T1000 (cell line): ENCODE measurements at places on chromosomes 12 and 14.

DNA sequence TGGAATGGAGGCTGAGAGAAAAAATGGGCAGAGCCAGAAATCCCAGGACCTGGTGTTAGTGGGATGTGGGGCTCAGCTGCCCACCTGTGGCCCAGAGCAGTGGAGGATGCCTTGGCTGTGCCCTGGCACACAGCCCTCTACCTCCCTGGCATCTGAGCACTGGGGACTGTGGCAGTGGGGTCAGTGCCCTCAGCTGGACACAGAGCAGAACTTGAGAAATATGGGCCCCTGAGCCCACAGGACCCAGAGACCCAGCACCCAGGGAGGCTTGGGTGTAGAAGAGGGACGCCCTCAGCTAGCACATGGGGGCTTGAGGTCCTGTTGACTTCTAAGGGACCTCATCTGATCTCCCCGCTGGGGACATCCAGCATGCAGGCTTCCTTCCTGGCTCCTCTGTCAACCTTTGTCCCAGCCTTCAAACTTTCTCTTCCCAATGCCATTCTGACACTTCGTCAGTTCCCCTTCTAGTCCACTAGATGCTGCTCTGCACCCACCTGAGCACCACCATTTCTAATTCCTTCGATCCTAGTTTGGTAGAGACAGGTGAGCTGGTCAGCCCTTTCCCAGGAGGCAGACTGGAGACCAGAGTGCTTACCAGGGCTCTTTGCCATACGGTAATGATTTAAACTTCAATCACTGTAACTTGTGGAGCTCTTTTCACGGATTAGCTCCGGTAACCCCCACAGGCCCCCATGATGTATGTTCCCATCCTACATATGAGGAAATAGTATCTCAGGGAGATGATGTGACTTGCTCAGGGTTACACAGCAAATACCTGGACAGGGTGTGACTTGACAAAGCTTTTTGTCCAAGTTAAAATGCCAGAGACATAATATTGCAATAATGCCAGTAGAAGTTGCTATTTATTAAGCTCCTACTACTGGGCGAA is 143.7 kb downstream of the ASCL4 start:
- no peak for DNase-seq

DNA sequence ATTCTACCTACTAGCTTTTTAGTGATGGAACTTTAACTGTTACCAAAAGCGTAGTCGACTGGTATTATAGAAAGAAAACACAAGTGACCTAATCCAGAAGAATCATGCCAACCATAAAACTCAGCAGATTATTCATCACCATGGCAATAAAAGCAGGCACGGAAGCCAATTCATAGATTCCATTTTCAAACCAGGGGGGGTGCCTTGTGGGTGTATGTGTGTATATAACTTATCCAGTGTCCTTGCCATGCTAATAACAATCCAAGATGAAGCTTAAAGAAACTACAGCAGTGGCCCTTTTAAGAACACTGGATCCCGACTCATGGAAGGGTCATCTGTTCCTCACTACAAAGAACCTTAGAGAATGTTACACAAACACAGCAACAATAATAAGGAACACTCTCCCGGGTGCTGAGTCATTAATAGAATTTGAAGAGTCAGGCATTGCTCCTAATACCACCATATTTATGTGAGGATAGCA is 61.0 kb downstream of the EPS8 start:
- DNase-seq = peak; percentile 79

DNA sequence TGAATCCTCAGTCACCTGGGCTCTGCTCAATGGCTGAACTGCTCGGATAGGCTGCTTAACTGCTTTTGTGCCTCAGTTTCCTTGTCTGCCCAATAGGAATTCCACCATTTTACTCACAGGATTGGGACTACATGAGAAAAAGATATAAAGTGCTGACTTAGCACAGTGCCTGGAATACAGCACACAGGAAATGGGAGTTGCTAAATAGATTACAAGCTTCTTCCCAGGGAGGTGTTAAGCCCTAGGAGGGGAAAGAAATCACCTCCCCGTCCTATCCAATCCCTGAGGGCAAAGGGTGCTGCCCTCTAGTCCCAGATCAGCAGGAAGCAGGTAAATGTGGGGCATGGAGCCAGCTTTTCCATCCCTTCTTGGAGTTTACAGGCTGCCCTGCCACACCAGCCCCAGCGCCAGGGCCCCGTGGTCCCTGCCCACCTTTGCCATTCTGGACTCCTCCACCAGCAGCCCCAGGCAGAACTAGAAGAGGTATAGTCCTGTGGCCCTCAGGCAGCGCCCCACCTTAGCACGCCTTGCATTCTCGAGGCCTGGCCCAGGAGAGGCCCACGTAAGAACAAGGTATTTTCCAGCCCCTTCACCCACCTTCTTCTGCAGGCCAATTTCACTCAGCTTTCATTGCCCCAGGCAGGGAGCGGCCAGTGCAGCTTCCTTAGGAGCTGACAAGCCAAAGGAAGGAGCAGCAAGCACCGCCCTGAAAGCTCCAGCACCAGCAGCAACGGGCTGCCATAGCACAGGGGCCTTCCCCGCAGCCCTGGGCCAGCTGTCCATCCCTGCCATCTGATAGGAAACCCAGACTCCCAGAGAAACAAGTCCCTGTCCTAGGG is 28.8 kb upstream of the RPLP0 start:
- no peak for DNase-seq

GRCh38 chr12:11517080-11517479 is 121.7 kb upstream of the PRB2 start:
- no peak for DNase-seq

GRCh38 chr12:83710851-83711250 is 1024.1 kb downstream of the TMTC2 start:
- no peak for DNase-seq

DNA sequence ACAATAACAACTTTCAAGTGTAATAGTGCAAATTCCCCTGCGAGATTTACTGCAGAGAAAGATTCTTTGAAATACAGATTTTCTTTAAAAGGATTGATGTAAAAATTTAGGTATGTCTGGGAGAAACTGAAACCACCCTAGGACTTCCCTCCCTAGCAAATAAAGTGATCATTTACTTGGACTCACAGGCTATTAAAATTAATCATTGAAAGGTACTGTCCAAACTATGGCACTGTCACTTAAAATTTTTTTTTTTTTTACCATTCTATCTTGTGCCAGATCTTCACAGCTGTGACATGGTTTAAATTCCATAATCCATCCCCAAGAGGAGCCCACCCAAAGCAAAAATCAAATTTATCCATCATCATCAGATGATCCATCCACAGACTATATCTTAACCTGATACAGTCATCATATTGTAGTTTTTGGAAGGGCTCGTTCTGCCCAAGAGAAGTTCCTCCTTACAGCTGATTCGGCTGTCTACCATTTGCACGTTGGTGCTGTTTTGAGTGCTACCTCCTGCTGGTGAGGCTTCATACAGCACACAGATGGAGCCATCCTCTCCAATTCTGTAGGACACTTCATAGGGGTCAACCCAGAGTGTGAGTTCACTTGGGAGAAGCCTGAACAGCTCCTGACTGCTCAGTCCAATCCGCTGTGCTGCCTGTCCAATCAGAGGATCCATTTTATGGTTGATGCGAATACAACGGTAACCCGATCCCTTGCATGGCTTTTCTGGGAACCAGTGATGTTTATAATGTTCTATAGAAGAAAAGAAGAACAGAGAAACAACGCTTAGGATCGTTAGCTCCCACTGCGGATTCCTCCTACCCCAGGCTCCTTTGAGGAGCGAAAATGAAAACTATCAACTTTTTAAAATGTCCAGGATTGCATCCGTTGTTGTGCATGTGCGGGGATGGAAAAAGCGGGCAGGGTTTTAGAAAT is 1.7 kb downstream of the BTG1 start:
- DNase-seq = peak; percentile 94

GRCh38 chr14:97029800-97030199 is 232.6 kb downstream of the VRK1 start:
- no peak for DNase-seq

DNA sequence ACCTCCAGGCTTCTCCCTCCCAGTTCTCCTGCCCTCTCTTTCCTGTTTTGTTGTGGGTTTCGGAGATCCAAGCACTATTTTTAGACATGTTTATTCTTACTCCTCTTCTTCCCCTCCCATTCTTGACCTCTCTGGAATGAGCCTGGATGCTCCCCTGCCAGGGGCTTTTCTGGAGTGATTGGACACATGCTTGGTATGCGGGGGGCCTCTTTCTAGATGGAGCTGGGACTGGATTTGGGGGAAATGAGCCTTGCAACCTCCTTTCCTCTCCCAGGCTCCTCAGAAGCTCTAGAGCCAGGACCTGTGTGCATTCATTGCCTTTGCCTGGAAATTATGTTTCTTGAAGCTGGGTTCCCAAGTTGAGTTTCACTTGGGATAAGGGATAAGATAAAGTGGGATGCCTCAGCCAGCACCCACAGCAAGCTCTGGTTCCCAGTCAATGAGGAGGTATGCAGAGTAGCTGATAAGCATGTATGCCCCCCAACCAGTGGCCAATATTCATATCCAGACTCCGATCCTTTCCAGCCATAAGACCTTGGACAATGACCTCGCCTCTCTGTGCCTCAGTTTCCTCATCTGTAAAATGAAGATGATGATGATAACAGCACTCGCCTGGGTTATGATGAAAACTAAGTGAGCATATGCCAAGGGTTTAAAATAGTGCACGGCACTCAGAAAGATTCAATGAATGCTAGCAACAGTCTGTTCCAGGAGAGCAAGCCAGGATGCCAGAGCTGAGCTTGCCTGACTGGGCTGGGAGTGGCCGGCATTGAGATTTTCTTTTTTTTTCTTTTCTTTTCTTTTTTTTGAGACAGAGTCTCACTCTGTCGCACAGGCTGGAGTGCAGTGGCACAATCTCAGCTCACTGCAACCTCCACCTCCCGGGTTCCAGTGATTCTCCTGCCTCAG is 97.8 kb downstream of the SCARB1 start:
- no peak for DNase-seq

DNA sequence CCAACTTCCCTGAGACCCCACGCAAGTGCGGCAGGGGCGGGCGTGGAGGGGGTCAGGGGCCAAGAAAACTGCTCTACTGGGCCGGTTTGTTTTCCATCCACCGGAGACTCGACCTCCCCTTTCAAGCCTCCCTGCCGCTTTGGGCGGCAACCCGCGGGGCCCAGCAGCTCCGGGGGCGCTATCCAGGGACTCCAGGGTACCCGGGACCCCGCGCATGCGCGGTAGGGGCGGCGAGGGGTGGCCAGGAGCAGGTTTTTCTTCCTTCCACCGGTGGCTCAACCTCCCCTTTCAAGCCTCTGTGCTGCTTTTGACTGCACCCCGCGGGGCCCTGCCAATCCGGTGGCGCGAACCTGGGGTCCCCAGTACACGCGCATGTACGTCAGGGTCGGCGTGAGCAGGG is 323.5 kb downstream of the ALG10 start:
- DNase-seq = no peak

DNA sequence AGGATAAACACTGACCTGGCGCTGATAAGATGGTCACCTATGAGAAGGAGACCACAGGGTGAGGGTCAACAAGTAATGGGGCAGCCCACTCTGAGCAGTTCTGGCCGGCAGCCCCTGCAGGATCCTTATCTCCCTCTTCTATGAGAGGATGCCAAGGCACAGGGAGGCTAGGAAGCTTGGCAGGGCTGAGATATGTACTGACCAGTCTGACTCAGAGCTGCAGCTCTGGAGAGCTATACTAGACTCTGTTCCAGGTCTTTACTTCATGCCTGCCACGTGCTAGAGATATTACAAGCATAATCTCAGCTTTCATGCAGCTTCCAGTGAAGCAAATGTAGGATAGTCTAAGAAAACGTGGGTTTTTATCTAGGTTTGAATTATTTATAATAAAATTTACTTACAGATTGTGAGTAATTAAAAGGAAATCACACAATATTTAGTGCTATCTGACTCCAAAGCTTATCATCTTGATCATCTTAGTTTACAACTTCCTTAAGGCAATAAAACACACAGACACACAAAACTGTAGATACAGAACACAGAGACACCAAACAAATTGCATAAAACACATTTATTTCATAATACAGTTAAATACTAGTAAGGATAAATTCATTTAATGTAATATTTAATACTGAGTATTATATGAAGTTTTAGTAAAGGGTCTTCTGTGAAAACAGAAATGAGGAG is 32.3 kb downstream of the GIT2 start:
- no peak for DNase-seq

- no peak for DNase-seq
Observed at GRCh38 chr14:64623554-64624165, 73.9 kb downstream of the PPP1R36 start.

DNA sequence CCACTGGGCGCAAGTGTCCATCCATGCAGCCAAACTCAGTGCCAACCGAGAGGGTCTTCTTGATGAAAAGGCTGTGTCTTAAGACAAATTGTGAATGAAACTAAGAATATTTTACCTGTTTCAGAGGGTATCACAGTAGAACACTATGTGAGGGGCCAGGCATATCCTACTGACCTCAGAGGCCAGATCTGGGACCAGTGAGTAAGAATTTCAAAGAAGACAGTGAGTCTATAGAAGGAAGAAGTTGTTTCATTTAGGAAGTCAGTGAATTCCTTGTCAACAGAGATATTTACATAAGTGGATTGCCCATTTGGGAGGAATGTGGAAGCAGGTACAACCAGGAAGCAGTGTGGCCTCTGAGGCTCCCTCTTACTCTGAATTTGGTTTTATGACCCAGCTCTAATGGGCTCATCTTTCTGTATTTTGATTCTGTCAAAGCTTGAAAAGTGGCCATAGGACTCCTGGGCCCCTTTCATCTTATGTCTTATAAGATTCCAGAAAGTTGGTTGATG is 137.4 kb downstream of the ZNF664 start:
- no peak for DNase-seq

GRCh38 chr12:104958001-104958804 is at the start of gene SLC41A2:
TSS of gene SLC41A2 (minus strand) at chr12:104958290. CDS start at chr12:104928527, 29,763 bp downstream.
- DNase-seq = peak; percentile 78

DNA sequence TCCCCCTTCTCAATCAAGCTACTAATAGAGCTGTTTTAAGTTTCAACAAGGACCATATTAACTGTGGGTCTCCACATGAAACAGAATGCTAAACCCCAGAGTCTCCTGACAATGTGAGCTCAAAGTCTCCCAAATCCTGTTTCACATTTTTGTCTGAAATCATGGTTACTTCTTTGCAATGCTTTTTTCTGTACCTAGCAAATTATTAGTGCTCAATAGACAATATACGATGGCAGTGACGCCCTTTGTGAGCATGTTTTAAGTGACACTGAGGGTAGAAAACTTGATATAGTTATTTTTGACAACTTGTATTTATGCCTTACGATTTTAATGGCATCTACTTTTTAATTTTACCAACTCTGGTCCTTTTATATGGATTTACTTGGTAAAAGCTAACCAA is 85.4 kb upstream of the SOX5 start:
- DNase-seq = no peak

GRCh38 chr14:101964297-101965180 is at the start of gene DYNC1H1:
TSS of gene DYNC1H1 (plus strand) at chr14:101964573. CDS start at chr14:101964692, 119 bp downstream.
- DNase-seq = peak; percentile 83

GRCh38 chr12:2813214-2814185 is 1.0 kb downstream of the ITFG2 start:
- peak; percentile 28 for DNase-seq
